ENCODE measurements at places on chromosomes 3 and 15.
A peak's percentile ranks its signal among the peaks of the same experiment; 100 is the strongest.

DNA sequence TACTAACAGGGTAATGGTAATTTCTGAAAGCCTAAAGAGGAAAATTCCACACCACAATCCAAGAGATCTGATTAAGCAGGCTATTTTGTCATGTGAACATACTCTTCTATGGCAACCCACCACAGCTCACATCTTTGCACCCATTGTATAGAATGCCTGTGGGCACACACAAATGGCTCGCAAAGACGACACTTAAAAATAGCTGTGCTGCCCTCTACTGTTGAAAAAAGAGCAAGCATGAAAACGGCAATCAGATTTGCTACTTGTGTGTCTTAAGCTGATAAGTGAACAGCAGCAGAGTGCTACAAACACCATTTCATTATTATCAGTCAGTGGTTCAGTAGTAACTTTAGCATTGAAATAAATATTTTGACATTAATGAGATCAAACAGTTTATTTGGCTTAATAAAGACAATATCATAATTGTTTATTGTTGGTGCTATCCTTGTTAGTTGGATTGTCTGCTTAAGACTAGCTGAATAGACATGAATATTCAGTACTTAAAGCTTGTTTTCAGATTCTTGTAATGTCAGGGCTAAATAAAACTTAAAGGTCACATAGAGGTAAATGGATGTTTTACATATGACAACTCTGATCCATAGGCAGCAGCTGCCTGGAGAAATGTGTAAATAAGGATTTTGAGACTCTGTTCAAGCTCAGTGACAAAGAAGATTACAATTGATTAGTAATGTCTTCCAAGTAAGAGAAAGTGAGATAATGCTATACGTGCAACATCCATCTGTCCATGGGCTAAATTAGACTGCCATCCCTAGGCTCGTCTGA, 199.1 kb downstream of the LRRN1 start:
- no peak for DNase-seq

GRCh38 chr3:100073714-100074307, 40.5 kb downstream of the FILIP1L start:
- no peak for DNase-seq

GRCh38 chr3:127566833-127567232, 23.7 kb downstream of the TPRA1 start:
- DNase-seq, result no peak

GRCh38 chr3:137410028-137410427, 354.1 kb upstream of the SOX14 start:
- DNase-seq, result no peak

GRCh38 chr15:47460795-47461573, 256.3 kb upstream of the SEMA6D start:
- no peak for DNase-seq

- no peak for DNase-seq
Measured at GRCh38 chr3:187287256-187287655, 4.3 kb downstream of the MASP1 start.

DNA sequence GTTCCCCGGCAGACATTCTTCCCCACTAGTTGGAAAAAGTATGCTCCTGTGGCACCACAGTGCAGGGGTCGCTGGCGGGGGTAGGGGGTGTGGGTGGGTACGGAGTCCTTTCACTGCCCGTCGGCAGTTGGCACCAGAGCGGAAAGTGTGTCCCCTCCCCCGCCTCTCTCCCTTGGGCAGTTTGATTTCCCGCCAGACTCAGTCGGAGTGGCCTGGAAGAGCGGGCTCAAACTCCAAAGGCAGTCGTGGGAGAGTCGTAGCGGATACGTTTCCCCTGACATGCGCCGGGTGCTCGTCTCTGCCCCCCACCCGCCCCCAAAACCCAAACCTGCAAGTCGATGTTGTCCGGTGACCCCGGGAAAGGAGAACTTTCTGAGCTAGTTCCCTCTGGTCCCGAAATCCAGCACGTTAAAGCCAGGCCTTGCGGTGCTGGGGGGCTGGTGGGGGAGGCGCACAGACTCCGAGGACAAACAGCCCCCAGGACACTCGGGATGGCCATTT, 4.4 kb upstream of the FOXB1 start:
- DNase-seq, result no peak

DNA sequence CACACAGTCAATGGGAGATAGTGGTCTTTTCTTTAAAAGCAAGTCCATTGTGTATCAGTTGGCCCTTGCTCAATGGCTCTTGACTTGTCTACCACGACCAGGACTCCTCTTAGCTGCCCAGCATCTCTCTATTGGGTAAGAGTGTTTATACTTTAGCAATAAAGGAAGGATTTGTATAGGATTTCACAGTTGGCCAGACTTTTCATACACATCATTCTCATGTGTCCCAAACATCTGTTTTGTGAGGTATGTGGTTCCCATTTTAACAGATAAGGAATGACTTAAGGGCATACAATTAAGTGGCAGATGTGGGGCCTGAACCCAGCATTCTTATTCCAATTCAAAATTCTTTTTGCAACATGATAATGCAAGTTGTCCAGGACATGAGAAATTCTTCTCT, 191.5 kb downstream of the CHST2 start:
- no peak for DNase-seq

DNA sequence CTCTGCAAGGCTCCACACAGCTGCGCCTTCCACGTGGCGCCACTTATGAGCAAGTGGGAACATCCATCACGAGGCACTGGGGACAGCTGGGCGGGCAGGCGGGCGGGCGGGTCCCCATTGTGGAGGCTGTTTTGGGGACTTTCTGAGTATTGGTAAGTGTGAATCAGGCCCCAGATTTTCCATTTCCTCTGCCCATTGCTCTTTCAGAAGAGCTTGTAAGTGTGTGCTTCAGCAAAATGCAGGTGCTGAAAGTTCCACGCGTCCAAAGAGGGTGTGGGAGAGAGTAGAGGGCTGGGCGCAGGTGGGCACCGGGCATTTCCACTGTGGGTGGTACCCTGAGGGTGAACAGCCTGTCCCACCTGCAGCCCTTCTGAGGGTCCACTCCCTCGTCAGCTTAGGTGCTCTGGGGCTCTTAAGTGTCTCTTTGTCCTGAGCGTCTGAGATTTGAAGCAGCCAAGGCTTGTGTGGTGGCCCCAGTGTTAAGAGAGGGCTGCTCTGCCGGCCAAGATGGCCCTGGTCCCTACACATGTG, 177.1 kb downstream of the RPLP1 start:
- no peak for DNase-seq

DNA sequence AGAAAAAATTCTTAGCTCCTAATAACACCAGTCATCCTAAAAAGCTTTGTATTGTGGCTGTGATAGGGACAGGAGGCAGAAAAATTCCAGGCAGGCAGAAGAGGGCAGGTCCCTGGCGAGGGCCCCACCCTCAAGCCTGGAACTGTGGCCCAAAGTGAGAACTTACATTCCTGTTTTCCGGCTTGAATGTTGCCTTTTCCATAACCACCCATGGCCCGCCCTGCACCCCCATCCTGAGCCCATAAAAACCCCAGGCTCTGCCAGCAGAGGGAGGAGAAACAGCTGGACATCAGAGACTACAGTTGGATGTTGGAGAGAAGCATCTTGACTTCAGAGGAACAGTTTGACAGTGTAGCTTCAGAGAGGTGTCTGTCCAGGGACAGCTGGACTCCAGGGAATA, 37.3 kb downstream of the SLCO2A1 start:
- DNase-seq, result no peak

DNA sequence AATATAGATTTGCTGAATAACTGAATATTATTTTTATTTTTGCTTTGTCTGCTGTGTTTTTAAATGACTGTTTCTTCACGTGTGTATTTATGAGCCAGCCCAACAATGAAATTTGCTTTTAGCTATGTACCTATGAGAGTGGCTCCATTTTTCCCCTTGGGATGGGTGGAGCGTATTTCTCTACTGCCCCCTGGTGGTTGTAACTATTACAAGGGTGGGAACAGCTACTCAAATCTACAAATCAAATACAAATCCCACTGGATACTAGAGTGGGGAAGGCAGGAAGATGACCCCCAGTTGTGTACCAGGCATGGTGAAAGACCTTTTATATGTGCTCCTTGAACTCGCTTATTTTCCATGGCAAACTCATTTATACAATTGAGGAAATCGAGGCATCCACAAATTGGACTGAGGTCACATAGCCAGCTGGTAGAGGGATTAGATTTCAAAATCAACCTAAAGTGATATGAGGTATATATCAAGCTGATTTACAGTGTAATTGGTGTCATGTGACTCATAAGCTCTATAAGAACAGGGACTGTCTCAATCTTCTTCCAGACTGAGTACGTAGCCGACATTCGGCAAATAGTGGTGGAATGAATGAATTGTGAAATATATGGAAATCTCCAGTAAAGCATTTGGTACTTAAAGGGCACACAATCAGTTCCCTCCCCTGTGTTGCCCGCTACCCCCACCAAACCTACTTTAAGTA, 69.5 kb upstream of the VEPH1 start:
- DNase-seq, result peak; percentile 5

GRCh38 chr3:9669720-9670432, 20.6 kb downstream of the MTMR14 start:
- DNase-seq, result no peak

GRCh38 chr3:10242182-10243065, 5.8 kb upstream of the TATDN2 start:
- no peak for DNase-seq

DNA sequence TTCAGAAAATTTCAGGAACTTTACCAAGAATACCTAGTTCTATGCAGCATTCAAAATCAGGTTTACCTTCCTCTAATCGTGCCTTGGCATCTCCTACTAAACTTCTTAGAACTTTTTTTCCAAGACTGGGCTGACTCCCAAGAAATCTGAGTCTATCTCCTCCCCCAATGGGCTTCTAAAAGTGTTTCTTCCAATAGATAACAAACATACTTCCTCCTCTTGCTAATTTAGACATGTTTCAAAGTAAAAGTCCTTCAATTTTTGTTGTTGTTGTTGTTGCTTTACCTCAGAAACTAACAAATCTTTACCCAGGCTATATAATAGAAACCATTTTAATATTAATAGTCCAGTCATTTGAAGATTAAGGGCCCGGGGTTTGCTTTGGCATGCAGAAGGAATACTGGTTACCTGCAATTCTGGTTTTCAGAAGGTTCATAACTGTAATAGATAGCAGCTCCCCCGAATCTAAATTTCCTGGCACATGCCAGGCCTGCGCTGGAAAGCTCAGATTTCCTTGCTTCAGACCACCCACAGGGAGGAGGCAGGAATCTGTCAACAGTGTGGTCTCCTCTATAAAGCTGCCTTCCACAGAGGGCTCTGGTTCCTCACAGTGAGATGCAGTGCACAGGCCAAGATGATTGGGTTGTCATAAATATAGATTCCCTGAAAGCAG, 188.7 kb downstream of the THRB start:
- DNase-seq, result no peak

GRCh38 chr15:56215769-56216168, 27.9 kb downstream of the RFX7 start:
- DNase-seq, result no peak

GRCh38 chr3:82562896-82563295, 801.5 kb upstream of the GBE1 start:
- DNase-seq, result no peak

DNA sequence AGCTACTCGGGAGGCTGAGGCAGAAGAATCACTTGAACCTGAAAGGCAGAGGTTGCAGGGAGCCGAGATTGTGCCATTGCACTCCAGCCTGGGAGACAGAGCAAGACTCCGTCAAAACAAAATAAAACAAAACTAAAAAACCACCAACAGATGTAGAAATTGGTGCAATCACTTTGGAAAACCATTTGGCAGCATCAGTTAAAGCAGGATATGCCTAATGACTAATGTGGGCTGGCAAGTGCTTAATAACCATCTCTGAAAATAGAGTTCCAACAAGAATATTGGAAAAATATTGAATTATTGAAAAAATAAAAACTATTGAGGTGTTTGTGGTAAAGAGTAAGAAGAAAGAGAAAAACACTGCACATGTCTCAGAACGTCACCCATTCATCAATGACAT, 16.1 kb upstream of the RTP3 start:
- no peak for DNase-seq

- DNase-seq, result no peak
Measured at GRCh38 chr3:123089611-123090331, 22.9 kb downstream of the PDIA5 start.

DNA sequence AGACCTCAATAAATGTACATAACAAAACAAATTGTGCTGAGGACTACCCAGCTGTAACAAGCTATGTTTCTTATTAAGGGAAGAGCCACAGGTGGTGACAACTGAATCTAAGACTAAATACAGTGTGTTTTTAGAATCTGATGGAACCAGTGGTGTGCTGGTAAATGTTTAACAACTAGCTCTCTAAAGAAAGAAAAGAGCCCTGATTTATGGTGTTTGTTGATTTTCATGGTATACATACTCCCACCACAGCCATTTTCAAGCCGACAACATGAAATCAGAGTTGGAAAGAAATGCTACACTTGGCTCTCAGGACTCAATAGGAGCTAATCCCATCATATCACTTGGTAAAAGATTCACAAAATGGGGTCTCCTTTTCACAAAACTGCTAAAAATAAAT, 89.8 kb upstream of the FNDC3B start:
- no peak for DNase-seq

- no peak for DNase-seq
Measured at GRCh38 chr15:34760909-34761308, 6.1 kb upstream of the GJD2 start.

DNA sequence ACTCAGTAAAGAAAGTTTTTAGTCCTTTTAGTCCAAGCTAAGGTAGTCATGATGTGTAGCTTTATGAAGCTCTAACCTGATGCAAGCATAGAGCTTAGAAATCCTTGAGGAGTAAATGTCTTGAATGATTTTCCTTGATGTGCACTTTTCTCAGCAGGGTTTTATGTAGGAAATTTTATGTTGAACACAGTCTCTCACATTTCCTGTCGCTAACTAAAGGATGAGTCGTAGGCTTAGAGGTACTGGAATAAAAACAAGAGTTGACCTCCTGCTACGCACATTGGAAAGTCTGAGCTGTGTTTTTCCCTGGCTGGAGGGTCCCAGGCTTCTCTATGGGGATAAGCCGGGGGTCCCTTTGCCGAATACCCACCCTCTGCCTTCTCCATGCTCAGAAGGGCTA, 34.7 kb upstream of the ZPLD1 start:
- no peak for DNase-seq

DNA sequence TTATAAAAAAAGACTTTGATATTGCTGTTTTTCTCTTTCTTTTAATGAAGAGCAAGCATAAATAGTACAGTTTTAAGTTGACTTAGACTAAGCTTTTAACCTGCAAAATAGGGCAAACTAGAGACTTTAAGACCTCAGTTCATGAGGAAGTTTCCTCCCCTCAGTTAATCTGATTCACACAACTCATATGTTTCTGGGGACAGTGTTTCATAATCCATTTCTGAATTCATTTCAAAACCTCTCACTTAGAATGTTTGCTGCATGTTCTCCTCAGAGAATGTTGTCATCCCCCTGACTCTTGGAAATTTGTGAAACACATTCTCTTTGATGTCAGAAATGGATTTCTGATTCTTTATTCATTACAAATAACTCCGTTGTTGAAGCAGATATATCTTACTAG, 79.3 kb upstream of the SKOR1 start:
- no peak for DNase-seq

DNA sequence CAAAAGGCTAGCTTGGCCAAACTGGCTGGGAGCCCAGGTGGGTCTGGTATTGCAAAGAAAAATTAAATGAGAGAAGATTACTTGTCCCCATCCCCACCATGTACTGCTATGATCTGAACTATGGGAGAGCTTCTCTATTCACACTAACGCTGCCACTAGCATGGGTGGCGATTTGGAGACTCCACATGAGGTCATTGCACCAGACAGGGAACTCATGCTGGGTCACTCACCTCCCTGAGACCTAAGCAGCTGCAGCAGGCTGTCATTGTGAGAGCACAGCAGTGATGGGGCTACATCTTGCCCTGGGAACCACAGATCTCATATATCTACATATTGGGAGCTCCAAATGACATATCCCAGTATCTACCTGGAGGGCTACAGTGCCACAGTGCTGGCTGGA, 36.3 kb upstream of the NECTIN3 start:
- DNase-seq, result no peak
